Urinary bladder (tissue), 4 donors: ENCODE measurements at places on chromosomes 7 and 10.

DNA sequence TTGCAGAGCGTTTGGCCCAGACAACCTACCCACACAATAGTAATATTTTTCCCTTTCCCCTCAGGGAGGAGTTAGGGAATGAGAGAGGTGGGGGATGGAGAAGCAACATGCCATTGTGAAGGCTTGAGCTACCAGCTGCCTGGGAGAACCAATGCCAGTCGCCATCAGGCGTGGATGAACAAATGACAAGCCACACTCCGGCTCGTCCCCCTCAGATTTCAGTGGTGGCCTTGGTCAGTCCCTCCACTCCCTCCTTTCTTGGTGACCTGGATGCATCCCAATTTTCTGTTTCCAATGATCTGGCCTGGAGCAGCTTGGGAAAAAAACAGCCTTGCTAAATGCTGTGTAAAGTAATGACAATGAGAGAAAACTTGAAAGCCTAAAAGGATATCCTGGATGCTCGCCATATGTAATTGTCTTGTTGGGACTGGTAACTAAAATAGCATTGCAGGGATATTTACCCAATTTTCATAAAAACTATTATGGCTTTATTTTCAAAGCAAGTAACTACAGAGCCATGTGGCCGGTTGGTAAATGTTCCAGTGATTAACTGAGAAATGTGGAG is 110.7 kb downstream of the ICA1 start:
- no peak for DNase-seq

GRCh38 chr7:158015403-158016179 is 572.0 kb downstream of the PTPRN2 start:
- DNase-seq = no peak

GRCh38 chr7:94174956-94175355 is 170.8 kb upstream of the BET1 start:
- no peak for DNase-seq

GRCh38 chr10:73780966-73781365 is 882 bp upstream of the CHCHD1 start:
- no peak for DNase-seq

GRCh38 chr7:44539669-44540506 is 1.2 kb downstream of the NPC1L1 start:
- no peak for DNase-seq

GRCh38 chr10:118974951-118975350 is 54.6 kb upstream of the NANOS1 start:
- no peak for DNase-seq

DNA sequence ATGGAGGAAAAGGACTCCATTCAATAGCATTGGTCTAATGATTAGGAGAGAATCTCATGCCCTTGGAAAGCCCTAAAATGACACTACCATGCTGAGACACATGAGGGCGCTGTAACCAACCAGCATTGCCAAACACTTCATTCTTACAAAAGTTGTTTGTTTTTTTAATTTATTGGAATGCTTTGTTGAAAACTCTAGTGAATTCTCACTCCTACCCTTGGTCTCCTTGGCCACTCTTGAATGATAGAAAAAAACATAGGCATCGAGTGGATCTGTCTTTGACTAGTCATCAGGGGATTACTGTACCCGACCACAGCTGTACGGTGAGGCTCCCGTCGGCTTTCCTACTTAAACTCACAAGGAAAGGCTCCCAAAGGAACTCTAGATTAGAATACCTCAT is 29.3 kb upstream of the ADD3 start:
- no peak for DNase-seq

GRCh38 chr7:38211940-38212339 is 33.9 kb downstream of the STARD3NL start:
- no peak for DNase-seq

- no peak for DNase-seq
Observed at GRCh38 chr10:35712486-35712885, 70.4 kb upstream of the FZD8 start.

DNA sequence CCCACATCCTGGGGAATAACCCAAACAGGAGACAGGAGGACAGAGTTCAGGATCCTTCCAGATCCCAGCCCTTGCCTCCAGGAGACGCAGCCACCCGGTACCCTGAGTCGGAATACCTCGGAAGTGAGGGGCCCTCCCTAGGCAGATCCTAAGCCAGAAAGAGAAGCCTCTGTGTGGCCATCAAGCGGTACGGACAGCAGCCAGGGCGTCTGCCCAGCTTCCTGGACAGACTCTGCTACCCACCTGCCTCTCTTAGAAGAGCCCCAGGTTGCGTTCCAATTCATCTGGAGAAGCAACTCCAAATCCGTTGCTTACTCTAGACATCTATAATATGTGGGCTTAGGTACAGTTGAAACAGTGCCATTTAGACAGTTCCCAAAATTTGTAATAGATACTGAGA is 220.2 kb upstream of the SH2B2 start:
- no peak for DNase-seq

DNA sequence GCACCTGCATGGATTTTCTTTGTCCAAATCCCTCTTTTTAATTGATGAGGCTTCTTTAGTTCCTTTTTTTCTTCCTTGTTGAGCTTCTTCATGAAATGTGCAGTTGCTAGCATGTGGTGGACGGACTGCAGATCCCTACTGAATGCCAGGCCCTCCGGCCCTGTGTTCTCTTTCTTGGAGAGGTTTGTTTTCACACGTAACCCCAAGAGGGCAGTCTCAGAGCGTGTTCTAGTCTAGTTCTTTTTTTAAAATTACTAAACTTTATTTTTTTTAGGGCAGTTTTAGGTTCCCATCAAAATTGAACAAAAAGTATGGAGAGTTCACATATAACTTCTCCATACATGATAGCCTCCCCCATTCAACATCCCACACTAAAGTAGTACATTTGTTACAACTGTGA is 190.0 kb downstream of the CFTR start:
- no peak for DNase-seq

DNA sequence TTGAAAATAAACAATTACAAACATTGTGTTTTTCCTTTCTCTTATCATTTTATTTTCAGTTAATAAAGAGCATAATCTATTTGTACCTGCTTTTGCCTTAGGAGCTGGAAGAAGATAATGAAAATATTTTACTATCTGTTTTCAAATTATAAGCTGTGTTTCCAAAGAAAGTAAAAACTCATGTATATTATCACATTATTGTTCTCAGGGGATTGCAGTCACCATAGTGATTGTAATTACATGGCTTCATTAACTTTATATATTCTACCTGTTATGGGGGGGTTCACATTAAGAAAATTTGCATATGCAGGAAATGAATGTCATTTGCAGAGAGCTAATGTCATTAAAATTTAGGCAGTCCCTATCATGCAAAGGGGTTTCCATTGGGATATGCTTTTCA is 542.3 kb downstream of the NXPH1 start:
- no peak for DNase-seq

GRCh38 chr7:131522325-131522930 is 34.0 kb downstream of the PODXL start:
- no peak for DNase-seq

DNA sequence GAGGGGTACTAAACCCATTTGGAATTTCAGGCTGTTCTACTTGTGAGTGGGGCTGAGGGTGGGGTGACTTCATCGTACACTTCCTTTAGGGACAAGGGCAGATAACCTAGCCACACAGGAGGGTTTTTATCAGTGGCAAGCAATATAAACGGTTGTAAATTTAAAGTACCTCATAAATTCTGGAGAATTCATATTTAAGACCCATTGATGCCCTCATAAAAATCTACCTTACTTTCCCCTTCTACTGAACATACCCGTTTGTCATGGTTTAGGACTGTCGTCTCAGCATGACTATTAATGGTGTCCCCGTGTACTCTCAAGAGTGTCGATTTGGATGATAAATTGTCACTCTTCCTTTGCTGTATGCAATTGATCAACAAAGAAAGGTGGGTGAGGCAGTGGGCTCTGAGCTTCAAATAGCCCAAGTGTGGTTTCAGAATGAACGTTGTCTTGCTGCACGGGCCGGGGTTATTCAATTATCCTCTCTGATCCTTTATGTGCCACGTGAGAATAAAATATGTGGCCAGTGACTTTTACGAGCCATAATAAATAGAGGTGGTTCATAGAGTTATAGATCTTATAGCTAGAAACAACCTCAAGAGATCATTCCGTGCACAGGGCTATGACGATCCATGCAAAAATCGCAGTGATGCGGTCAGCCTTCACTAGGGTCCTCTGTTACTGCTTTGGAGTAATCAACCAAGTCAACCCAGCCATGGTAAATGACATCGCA is 82.2 kb downstream of the FAM107B start:
- no peak for DNase-seq

DNA sequence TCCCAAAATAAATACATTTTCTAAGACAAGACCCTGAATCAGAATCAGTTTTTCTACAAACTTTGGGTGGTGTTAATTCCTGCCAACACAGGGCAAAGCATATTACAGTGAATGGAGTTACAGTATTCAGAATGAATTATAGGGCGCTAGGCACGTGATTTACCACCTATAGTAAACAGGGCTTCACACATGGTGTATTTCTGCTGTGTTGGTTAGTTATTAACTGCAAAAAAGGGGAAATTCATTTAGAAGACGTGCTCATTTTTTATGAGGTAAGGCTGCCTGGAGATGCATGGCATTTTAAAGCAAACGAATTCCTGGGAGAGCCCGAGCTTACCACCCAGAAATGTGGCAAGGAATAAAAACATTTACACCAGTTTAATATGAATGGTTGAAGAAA is 393.8 kb downstream of the LRMDA start:
- DNase-seq = no peak

DNA sequence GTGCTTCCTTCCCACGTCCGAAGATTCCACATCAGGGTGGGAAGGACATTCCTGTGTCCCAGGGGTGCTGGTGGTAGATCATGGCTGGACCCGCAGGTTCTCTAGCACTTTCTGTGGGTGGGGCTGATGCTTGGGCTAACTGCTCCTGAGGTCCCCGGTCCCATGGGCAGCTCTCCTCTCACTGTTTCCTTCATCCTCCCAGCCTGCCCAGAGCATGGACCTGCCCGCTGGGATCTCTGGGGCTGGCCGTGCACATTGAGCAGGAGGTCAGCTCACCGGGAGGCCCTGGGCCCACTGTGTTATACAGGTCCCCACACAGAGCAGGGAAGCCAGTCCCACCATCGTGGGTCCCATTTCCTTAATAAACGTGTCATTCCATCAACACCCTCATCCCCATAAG is 502.3 kb downstream of the TCERG1L start:
- no peak for DNase-seq

DNA sequence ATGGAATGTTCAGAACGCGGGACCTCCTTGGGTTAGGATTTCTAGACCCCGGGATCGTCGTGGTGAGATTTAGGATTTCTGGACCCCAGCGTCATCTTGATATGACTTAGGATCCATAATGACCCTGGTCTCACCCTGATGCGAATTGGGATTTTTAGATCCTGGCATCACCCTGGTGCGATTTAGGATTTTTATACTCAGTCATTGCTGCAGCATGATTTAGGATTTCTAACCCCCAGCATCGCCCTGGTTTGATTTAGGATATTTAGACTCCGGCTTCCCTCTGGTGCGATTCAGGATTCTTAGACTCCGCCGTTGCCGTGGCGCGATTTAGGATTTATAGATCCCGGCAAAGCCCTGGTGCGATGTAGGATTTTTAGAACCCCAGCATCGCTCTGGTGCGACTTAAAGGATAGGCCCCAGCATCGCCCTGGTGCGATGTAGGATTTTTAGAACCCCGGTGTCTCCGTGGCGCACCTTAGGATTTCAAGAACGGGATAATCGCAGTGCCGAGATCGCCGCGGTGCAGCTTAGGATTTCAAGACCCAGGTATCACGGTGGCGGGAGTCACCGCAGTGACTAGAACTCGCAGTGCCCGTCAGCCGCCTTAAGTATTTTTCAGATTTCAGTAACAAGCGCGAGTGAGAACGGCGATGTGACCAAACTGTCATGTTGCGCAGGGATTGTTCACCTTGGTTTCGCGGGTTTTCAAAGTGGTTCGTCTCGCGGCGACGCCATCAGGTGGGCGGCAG is 814 bp downstream of the MEST start:
- DNase-seq = no peak

GRCh38 chr7:158569858-158570323 is 17.7 kb downstream of the PTPRN2 start:
- no peak for DNase-seq

- DNase-seq = no peak
Observed at GRCh38 chr10:132066812-132067211, 1.1 kb downstream of the JAKMIP3 start.

DNA sequence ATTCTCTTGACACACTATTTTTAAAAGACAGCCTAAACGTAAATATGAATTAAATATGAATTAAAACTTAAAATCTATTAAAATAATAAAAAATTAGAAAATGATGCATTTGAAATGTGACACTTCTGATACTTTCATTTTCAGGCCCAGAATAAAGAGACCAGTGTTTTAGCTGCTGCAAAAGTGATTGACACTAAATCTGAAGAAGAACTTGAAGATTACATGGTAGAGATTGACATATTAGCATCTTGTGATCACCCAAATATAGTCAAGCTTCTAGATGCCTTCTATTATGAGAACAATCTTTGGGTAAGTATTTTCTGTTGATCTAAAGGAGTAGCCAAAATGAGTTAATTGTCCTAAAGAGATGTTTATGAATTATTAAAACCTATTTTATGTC is 23.6 kb downstream of the SLK start:
- DNase-seq = no peak

DNA sequence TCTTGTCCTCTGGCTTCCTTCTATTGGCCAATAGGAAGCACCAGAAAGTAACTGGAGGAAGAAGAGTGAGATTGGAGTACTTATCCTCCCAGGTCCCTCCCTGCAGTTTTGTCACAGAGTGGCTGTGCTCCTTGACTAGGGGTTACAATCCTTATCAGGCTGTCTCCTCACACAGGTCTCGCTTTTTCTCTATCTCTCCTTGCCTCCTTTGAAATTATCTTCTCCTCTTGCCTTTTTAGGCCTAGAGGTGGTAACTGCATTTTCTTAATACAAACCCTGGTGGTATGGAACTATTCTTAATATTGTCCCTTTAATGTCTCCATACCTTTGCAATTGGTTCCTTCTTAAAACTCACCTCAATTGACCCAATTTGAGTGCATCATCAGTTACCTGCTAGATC is 2.7 kb downstream of the PRSS37 start:
- no peak for DNase-seq

DNA sequence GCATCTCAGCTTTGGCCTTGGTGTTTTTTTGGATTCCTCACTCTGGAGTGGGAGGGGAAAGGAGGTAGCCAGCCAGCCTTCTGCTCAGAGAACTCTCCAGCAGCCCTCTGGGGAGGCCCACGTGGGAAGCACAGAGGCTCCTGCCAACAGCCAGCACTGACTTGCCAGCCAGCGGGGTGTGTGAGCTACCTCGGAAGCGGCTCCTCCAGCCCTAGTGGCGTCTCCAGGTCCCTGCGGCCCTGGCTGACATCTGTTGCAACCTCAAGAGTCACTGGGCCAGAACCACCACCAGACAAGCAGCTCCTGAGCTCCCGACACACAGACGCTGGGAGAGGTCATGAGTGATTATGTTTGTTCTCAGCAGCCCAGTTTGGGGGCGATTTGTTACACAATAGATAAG is 180.2 kb upstream of the FZD8 start:
- no peak for DNase-seq

GRCh38 chr7:15464667-15465121 is 97.1 kb downstream of the AGMO start:
- DNase-seq = no peak
